ENCODE measurements at places on chromosomes 16 and 17. TPM values are rescaled to one million over a fixed set of nuclear protein-coding genes. Genes with fewer than 3 reads are reported as not detected.

SEPTIN12 gene
- not detected for total RNA-seq

DNA sequence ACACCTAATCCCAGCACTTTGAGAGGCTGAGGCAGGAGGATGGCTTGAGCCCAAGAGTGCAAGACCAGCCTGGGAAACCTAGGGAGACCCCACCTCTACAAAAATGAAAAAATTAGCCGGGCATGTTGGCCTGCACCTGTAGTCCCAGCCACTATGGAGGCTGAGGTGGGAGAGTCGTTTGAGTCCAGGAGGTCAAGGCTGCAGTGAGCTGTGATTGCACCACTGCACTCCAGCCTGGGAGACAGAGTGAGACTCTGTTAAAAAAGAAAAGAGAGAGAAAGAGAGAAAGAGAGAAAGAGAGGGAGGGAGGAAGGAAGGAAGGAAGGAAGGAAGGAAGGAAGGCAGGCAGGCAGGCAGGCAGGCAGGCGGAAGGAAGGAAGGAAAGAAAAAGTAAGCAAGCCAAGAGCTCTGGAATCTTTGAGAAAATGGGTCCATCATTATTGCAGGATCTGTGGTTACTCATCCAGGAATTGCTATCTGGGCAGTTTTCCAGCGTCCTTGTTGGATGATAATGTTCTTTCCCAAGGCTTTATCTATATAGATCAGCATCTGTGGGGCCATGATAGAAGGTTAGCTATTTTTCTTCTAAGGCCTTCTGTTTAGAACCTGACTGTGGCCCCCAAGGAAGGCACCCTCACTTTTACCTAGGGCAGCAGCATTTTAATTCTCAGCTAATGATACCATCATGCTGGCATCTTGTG, 533.2 kb upstream of the CDH5 start:
- no peaks in the 10 kb centered on the region for H3K36me3 ChIP-seq
- H3K27me3 ChIP-seq: no peaks in the 10 kb centered on the region
- H3K27ac ChIP-seq: no peak overlapping the region
- DNase-seq: no peak

GRCh38 chr17:17846645-17847044, 9.9 kb upstream of the SREBF1 start:
- peaks cover 50% of the 10 kb centered on the region for H3K4me1 ChIP-seq
- no peaks in the 10 kb centered on the region for H3K36me3 ChIP-seq
- H3K4me3 ChIP-seq: no peak overlapping the region
- peaks cover 3% of the 10 kb centered on the region for H3K27me3 ChIP-seq
- no peak for DNase-seq
- H3K27ac ChIP-seq: no peak overlapping the region

- no peaks in the 10 kb centered on the region for H3K27me3 ChIP-seq
- DNase-seq: no peak
- H3K4me3 ChIP-seq: no peak overlapping the region
- H3K4me1 ChIP-seq: no peaks in the 10 kb centered on the region
- H3K36me3 ChIP-seq: no peaks in the 10 kb centered on the region
Measured at GRCh38 chr17:37774504-37774903, 29.6 kb upstream of the HNF1B start.

TNP2 gene
- total RNA-seq: not detected

CNTNAP4 gene
- total RNA-seq: not detected
